ENCODE measurements at places on chromosomes 6 and 20. TPM values are rescaled to one million over a fixed set of nuclear protein-coding genes. Genes with fewer than 3 reads are reported as not detected.

The SEMG1 gene
- total RNA-seq = not detected

The TUBB1 gene
- not detected for total RNA-seq

The LY6G6F gene
- total RNA-seq = not detected

The F13A1 gene
- total RNA-seq = not detected

The PDYN gene
- total RNA-seq = not detected

The ZBTB2 gene
- 17.1 TPM for total RNA-seq

The GTSF1L gene
- total RNA-seq = not detected

The PPP1R14C gene
- 63.4 TPM for total RNA-seq

The SLC22A23 gene
- 69.1 TPM for total RNA-seq

The HLA-DRB5 gene
- total RNA-seq = not detected

The POU5F1 gene
- 0.50 TPM for total RNA-seq

The NKX2-4 gene
- total RNA-seq = not detected

The GNAS-AS1 gene
- 0.28 TPM for total RNA-seq

The TCP11 gene
- total RNA-seq = under 0.01 TPM

The OR5V1 gene
- not detected for total RNA-seq

The TGM6 gene
- total RNA-seq = not detected

The PTK6 gene
- 35.2 TPM for total RNA-seq

The ADAM33 gene
- not detected for total RNA-seq

The PAK5 gene
- not detected for total RNA-seq

The RIMS1 gene
- total RNA-seq = not detected

The PKIG gene
- 7.5 TPM for total RNA-seq

The CD24 gene
- total RNA-seq = 877 TPM

The FERMT1 gene
- total RNA-seq = 80.4 TPM

The DZANK1 gene
- 1.4 TPM for total RNA-seq

The CRISP2 gene
- not detected for total RNA-seq

The PTCHD4 gene
- 3.6 TPM for total RNA-seq

The STMND1 gene
- total RNA-seq = not detected

The ACTL10 gene
- 1.7 TPM for total RNA-seq

The ZC2HC1B gene
- total RNA-seq = not detected

The TMEM217 gene
- 0.68 TPM for total RNA-seq

The HLA-DMB gene
- total RNA-seq = not detected

The PSORS1C2 gene
- not detected for total RNA-seq

The C20orf202 gene
- under 0.01 TPM for total RNA-seq

The HMGN4 gene
- total RNA-seq = 91.2 TPM

The SLC12A5 gene
- total RNA-seq = not detected

The SLA2 gene
- not detected for total RNA-seq

The IGF2R gene
- 478 TPM for total RNA-seq

The SLC17A3 gene
- total RNA-seq = not detected

The FRK gene
- total RNA-seq = 1.0 TPM

The ATP6V1G2 gene
- 0.34 TPM for total RNA-seq

The HAO1 gene
- not detected for total RNA-seq

The KCNK15 gene
- total RNA-seq = 0.14 TPM

The GJA1 gene
- total RNA-seq = 101 TPM

All from nasal cavity respiratory epithelium epithelial cell of viscerocranial mucosa (primary cell).